ENCODE measurements at places on chromosomes 11 and 22. TPM values are rescaled to one million over a fixed set of nuclear protein-coding genes. Genes with fewer than 3 reads are reported as not detected.

NAALAD2 gene
- total RNA-seq: 7.2 TPM

A4GALT gene
- total RNA-seq: 14.2 TPM

F2 gene
- total RNA-seq: not detected

GRCh38 chr11:67301951-67302516, 1.3 kb upstream of the SSH3 start:
- peak; percentile 78 for DNase-seq

DNA sequence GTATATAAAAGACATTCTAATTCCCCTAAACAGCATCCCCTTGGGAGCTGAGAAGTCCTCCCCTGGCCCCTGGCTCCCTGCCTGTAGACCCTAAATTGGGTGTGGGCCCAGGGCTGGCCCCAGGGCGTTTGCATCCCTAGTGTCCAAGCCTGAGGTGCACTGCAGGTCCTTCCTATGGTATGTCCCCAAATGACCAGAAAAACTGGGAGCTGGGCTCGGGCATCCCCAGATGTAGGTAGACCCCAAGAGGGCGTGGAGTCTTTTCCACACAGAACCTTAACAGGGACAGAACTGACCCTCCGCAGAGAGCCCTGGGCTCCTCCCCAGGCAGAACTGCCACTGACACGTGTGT, 782 bp upstream of the OSBPL5 start:
- no peak for DNase-seq

ST14 gene
- 5.3 TPM for total RNA-seq

GRCh38 chr11:12189543-12190235, 79.3 kb downstream of the MICAL2 start:
- DNase-seq: peak; percentile 13

DNA sequence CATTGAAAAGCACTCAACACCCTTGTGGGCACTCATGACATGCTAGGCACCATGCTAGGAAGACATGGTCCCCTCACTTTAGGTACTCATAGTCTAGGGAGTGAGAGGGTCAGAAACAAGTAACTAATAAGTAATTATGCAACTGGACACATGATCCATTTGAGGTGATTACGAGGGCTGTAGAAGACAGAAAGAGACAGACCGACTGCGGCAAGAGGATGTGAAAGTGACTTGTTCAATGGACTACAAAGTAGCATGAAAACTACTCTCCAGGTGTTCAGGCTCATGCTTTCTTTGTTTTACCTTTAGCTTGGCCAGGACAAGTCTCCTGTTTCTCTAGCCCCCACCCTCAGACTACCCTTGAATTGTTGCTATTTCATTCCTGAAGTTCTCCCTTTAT, 310.8 kb upstream of the SORL1-AS1 start:
- peak; percentile 51 for DNase-seq

DNA sequence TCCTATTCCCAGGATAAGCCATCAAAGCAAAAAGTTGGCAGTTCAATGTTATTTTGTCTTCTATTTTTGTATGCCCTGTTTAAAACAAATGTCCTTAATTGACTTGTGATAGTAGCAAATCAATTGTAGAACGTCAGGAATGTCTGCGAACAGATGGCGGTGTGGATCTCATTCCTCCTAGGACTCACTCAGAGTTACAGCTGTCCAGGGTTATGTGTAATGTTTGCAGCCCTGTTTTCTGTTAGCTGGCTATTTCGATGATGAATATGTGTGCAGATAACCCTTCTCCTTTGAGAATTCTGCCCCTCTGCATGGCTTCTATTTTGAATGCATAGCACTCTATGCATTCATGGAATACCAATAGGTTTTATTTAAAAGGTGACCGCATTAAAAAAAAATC, 1248.0 kb upstream of the CNTN5 start:
- DNase-seq: peak; percentile 57

KCTD14 gene
- total RNA-seq: 0.48 TPM

- peak; percentile 45 for DNase-seq
These were observed 42.7 kb downstream of the LGR4 start for GRCh38 chr11:27429761-27430393.

DNA sequence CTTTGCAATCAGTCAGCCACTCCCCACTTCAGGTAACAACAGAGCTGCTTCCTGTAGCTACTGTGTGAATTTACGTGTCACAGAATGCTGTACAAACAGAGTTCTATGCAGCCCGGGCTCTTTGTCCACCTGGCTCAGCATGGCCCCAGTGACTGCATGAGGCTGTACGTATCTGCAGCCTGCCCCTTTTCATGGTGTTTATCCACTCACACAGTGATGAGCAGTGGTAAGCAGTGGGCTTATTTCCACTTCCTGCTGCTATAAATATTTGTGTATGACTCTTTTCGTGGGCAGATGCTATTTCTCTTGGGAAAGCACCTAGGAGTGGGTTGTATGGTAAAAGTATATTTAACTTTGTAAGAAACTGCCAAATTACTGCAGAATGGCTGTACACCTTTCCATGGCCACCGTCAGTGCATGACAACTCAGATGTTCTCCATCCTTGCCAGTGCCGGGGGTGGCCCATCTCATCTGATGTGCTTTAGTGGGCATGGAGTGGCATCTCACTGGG, 43.3 kb downstream of the MYEOV start:
- no peak for DNase-seq

ELMOD1 gene
- total RNA-seq: 4.6 TPM

TRPM5 gene
- not detected for total RNA-seq

DDTL gene
- 3.6 TPM for total RNA-seq

GRCh38 chr22:44305888-44306287, 6.9 kb downstream of the SHISAL1 start:
- peak; percentile 38 for DNase-seq

DNA sequence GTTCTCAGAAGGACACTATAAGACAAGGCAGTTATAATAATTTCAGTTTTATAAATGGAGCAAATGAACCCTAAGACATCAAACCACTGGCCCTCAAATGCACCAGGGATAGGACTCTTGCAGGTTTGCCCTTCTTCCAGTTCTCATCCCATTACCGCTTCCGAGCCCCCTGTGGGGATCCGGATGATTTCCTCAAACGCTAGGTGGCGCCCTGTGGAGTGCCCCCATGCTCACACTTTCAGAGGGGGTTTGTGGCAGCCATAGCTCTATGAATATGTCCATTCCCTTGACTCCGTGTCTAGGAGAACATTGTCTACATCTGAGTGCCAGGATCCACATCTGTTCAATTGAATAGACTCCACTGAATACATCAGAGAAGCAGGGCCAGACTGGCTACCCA, 816.3 kb downstream of the NTM start:
- DNase-seq: no peak

HBB gene
- total RNA-seq: 3,180 TPM

DNA sequence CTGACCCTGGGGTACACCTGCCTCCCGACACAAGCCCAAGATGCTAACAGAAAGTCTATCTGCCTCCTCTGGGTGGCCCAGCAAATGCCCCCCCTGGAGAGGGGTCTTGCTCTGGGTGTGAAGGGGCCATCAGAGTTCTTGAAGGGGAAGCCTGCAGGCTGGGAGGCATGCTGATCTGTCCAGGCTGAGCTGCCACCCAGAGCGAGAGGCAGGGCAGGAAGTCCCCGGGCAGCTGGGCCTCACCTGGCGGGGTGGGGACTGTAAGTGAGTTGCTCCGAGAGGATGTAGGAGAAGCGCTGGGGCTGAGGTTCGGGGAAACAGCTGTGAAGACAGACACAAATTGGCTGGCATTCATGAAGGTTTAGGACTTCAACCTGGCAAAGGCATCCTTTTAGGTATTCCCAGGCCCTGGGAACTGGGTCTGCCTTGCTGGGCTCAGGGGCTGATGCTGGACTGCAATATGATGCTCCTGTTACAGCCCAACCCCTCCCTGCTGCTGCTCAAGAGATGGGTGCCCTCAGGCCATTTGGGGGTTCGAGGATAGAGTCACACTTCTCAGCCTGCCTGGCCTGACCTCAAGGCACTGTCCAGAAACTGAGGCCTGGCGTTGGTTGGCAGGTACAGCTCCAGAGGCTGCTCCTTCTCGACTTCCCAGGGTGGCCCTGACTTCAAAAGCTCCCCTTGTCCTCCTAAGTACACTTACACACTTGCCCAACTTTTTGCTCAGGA, 60.2 kb upstream of the LYVE1 start:
- DNase-seq: no peak

DNA sequence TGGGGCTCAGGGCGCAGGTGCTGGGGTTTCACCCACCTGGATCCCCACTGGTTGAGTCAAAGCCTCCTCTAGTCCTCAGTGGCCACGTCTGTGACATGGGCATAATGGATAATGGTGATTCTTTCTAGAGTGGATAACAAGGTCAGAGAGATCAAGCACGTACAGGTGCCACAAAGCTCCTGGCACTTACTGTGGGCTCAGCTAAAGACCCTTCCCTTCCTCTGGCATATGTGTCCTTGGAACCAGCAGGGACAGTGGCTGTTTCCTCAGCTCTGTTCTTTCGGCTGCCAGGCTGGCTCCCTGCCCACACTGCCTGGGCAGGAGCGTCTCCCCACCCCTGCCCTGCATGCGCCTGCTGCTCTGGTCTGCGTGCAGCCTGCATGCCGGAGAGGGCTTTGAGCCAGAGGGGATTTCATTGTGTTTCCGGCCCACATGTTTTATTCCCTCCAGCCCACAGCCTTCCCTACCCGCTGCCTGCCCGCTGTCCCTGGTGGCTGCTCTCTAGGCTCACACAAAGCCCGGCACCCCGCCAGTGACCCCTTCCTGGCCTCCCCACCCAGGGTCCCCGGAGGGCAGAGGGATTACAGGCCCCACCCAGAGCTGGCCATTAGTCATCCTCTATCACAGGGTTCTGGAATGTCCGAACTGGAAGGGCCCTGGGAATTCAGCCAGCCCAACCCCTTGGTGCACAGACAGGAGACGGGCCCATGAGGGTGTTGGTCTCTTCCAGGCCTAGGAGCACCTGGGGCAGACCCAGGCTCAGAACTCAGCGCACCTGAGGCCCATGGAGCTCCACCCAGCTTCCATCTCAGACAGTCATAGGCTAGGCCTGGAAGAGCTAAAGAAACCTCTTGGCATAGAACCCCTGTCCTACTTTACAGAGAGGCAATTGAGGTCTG, 55.3 kb upstream of the GCAT start:
- DNase-seq: peak; percentile 96

GRCh38 chr22:37792494-37792893, 15.2 kb upstream of the GCAT start:
- DNase-seq: no peak

GRCh38 chr11:117095284-117096161, 2.7 kb downstream of the SIK3 start:
- no peak for DNase-seq

CHORDC1 gene
- total RNA-seq: 46.9 TPM

GRCh38 chr22:41846268-41846987, 13.5 kb downstream of the SREBF2 start:
- peak; percentile 61 for DNase-seq

SYT9 gene
- 8.7 TPM for total RNA-seq

GRCh38 chr11:44746894-44747293, 20.1 kb downstream of the TSPAN18 start:
- DNase-seq: no peak

DNA sequence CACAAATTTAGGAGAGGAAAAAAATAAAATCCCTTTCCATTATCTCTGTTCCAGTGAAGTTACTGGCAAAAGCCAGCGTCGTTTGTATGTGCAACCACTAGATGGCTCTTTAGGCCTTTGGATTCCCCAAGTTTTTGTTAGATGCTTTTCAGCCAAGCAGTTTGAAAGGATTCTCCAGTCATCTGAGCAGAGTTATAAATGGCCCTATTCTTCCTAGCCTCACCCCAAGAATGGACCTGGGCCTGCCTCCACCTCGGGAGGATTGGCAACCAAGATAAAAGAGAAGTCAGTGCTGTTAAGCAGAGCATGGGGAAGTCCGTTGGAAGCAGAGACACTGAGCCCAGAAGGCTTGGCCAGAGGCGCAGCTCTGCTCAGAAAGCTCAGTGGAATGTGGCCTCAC, 15.4 kb downstream of the FAM181B start:
- DNase-seq: peak; percentile 69

- DNase-seq: no peak
These were observed 24.2 kb downstream of the MRE11 start for GRCh38 chr11:94469416-94469815.

DNA sequence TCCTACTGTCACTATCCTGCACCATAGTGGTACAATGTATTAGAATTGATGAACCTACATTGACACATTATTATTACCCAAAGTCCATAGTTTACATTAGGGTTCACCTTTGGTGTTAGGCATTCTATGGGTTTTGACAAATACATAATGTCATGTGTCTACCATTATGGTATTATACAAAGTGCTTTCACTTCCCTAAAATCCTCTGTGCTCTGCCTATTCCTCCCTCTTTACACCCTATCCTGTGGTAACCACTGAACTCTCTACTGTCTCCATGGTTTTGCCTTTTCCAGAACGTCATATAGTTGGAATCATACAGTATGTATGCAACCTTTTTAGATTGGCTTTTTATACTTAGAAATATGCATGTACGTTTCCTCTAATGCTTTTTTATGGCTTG, 51.5 kb downstream of the CCDC15 start:
- no peak for DNase-seq

- DNase-seq: peak; percentile 75
These were observed 11.4 kb downstream of the ETS1 start for GRCh38 chr11:128575961-128576350.

GRCh38 chr11:34601085-34601444, 19.8 kb upstream of the EHF start:
- peak; percentile 81 for DNase-seq

- DNase-seq: no peak
These were observed 44.2 kb upstream of the AMPD3 start for GRCh38 chr11:10410844-10411200.

GDPD4 gene
- 0.48 TPM for total RNA-seq

DNA sequence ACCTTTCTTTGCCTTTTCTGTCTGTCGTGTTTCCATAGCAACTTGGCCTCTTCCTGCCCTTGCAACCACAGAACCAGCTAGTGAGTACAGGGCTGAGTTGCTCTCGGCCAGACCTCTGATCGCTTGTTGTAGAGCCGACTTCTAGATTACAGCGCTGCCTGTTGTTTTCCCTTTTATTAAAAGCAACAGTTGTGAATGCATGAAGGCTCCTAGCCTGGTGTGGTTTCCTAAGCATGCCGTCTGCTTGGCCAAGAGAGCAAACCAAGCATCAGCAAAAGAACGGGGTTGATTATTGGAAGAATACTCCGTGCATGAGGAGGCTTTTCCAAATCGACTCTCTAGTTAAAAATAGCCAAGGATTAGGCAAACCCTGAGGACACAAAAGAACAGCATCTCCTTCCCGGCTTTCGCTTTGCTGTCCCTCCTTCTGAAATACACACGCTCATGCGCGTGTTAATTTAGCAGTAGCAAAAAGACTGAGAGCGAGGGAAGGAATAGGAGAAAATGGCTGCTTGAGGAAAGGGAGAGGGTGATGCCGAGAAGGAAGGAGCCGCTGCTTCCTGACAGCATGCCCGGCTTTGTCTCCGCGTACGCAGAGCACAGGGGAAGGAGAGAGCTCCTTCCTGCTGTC, 71.5 kb upstream of the TTC12 start:
- DNase-seq: peak; percentile 85

- peak; percentile 39 for DNase-seq
These were observed 4.5 kb downstream of the FAM118A start for GRCh38 chr22:45314054-45314721.

DDX25 gene
- total RNA-seq: 2.2 TPM

PRODH gene
- total RNA-seq: 4.6 TPM

- no peak for DNase-seq
These were observed 734.2 kb upstream of the ANO3 start for GRCh38 chr11:25597696-25598095.

- no peak for DNase-seq
These were observed 421.5 kb downstream of the BRD1 start for GRCh38 chr22:49406047-49406650.
